Renal cortical epithelial cell (primary cell): ENCODE measurements at places on chromosomes 5 and 9.

GRCh38 chr5:54259090-54259489 lies 51.3 kb downstream of the ARL15 start:
- peak; percentile 15 for DNase-seq

GRCh38 chr5:174876-175465 lies 16.3 kb upstream of the LRRC14B start:
- no peak for DNase-seq

GRCh38 chr9:32292611-32293010 lies 91.8 kb upstream of the ACO1 start:
- DNase-seq, result no peak

DNA sequence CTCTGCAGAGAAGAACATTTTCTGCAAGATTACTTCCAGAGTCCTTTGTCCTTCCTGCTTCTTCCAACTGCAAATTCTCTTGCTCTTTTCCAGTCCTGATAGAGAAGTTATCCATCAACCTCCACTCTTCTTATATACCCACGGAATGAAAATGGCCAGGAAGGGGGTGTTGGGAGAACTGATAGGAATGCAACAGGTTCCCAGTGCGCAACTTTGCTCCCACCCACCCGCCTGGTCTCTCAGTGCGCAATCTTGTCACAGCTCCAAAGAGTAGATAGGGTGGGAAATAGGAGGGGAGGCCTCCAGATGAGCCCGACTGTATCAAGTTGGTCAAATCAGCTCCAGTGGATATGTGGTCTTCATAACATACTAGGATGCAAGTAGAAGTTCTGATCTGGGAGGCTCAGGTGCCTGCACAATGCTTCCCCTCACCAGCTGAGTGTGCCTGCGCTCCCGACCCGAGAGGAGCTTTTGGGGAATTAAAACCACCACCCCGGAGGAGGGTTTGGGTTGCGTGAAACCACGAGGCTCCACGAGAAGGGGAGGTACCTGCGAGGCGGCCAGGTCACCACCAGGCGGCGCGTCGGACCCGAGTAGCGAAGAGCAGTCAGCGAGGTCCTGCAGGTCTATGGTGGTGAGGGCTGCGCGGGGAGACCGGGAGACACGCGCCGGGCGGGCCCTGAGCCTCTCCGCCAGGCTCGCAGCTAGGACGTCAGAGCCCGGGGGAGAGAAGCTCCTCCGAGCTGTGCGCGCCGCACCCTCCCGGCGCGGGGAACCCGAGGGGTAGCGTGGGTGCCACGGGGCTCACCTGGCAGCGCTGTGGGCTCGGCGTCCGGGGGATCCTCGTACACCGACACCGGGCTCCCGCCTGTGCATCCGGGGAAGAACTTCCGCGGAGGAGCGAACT lies 835 bp downstream of the MCIDAS start:
- DNase-seq, result no peak

DNA sequence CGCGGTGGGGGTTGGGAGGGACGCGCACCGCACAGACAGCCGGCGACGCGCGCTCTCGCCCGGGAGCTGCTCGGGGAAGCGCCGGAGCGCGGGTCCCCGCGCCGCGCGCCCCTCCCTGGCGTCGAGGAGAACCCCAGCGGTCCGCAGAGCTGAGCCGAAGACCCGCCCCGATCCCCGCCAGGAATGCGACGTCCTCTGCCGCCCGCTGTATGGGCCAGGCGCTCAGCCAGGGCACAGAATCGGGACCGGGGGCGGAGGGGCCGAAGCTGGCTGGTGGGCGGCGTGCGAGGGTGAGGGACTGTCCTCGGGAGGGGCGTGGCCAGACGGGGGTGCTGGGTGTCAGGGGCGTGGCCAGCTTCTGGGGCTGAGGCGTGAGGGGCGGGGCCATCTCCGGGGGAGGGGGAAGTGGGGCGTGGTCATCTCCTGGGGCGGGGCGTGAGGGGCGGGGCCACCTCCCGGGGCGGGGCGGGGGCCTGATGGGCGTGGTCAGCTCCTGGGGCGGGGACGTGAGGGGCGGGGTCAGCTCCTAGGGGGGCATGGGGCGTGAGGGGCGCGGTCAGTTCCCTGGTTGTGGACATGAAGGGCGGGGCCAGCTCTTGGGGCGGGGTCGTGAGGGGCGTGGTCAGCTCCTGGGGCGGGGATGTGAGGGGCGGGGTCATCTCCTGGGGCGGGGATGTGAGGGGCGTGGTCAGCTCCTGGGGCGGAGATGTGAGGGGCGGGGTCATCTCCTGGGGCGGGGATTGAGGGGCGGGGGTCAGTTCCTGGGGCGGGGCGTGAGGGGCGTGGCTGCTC lies 965 bp downstream of the PTGDS start:
- DNase-seq, result no peak

- no peak for DNase-seq
These were observed 452.4 kb upstream of the WWC1 start for GRCh38 chr5:167839065-167839464.

DNA sequence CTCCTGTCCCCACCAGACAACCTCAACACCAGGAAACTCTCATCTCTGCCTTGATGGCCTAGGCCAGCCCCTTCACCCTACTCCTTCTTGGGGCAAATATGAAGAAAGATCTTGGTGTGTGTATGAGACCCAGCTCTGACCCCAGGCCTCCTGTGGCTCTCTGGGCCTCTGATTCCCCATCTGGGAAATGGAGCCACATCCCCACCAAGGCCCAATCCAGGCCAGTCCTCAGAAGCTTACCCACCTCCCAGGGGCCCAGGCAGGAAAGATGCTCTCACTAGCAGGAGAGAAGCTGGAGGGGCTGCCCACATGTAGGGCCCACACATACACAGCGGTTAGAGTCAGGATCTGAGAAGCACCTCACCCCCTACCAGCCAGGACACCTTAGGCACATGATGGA lies 38.9 kb downstream of the BICD2 start:
- DNase-seq, result no peak

DNA sequence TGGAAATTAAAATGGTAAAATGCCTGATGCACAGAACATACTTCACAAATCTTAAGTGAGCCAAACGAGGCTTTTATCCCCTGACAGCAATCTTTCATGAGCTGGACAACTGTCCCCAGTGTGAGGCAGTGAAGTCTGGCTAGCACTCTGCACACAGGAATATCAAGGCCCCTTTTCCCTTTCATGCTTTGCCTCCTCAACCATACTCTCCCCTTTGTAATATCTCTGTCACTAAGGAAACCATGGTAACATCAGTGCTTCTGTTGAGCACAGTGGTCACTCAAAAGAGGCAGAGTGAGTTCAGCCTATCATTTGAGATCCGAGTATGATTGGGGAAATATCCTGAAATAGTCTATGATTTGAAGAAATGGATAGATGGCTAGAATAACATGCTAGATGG lies 318.3 kb downstream of the ENC1 start:
- no peak for DNase-seq

DNA sequence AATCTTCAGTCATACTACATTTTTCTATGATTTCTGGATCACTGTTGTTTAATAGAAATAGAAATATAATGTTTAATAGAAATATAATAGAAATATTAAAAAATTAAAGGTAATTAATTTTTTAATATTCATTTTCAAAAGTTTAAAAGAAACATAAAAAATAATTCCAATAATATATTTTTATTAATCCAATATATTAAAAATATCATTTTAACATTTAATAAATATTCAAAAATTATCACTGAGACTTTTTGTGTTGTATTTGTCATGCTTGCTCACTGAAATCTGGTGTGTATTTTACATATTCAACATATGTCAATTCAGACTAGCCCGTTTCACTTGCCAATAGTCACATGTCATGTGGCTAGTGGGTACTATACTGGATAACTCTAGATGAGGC lies 80.6 kb upstream of the SLCO6A1 start:
- no peak for DNase-seq

GRCh38 chr9:91572044-91572443 lies 148.4 kb upstream of the NFIL3 start:
- DNase-seq, result no peak

DNA sequence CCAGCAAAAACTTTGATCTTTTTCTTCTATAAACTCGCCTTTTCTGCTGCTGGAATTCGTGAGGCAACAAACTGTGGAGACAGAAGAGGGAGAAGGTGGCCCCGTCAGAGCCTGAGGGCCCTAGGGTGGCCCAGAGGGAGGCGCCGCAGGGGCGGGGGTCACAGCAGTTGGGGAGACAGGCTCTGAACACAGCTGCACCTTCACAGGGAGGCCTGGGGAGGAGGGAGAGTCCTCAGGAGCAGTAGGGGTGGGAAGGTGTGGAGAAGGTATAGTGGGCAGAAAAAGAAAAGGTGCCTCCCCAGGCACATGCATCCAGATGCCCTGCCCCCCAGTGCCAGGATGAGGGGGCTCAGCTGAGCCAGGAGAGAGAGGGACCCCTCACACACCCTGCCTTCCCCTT lies 15.1 kb downstream of the PHF19 start:
- no peak for DNase-seq

GRCh38 chr9:118268046-118268445 lies 563.8 kb downstream of the TLR4 start:
- DNase-seq, result no peak

- DNase-seq, result no peak
These were observed 524.3 kb downstream of the RASEF start for GRCh38 chr9:82538634-82539033.

DNA sequence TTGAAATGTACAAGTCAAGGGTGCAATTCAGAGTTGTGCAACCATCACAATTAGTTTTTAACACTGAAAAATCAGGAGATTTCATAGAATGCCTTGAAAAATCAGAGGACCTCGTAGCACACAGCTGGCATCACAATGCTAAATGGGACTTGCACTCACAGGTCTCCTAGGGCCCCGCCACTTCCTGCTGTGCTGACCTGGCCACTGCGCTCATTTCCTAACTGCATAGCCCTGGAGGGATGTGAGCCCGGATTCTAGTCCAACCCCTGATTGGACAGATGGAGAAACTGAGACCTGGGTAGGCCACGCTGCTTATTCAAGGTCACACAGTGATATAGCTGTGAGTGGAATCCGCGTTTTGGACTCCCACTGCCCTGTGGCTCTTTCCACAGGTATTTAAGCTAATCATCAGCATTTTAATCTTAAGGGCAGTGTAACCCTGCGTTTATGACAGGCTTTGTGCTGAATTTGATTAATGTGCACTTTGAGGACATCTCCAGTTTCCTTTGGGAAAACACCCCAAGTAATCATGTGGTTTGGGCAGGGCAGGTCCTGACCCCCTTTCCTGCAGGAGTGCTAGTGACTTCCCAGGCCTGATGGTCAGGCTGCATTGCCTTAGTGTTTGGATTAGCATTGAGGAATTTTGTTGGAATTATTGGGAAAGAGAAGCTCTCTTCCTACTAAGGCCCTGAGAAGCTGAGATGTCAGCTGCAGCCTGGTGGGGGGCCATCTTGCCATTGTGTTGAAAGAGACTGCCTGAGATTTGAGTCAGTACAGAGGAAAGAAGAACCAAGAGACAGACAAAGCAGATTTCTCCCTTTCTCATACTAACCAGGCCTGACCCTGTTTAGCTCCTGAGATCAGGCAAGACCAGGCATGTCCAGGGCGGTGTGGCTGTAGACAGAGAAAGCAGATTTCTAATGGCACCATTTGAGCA lies 36.2 kb downstream of the STC2 start:
- peak; percentile 12 for DNase-seq

GRCh38 chr5:56985936-56986625 lies 34.2 kb upstream of the MIER3 start:
- DNase-seq, result peak; percentile 63

- DNase-seq, result no peak
These were observed 27.9 kb upstream of the FBXL7 start for GRCh38 chr5:15472116-15472515.

GRCh38 chr5:17497446-17497845 lies 585 bp upstream of the TAF11L2 start:
- no peak for DNase-seq

GRCh38 chr9:68955330-68955729 lies 58.6 kb downstream of the PRKACG start:
- no peak for DNase-seq

DNA sequence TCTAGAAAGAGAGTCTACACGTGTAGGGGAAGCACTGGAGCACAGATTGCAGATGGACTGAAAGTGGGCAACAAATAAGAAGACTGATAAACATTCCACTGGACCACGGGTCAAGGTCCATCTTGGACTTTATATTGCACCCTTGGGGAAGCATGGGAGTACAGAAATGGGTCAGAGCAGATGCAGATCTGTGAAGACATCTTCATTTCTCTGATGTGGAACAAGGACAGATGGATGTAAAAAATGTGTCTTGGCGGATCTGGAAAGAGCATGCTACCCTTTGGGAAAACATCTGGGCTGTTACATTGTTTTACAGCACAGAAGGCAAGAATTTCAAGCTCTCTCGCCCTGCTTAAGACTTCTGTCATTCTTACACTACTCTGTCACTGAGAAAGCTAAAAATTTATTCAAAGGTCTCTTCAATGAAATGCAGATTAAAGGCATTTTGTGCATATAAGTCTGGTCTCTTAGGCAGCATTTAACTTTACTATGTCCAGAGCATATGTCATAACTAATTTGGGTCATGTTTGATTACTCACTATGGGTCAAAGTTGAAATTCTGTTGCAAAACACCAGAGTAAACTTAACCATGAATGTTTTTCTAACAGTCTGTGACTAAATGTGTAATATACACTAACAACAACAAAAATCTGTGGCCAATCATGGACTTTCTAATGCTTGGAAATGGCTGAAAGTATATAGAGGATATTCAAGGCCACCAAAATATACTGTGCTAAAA lies 756.4 kb upstream of the DMAC1 start:
- peak; percentile 55 for DNase-seq

DNA sequence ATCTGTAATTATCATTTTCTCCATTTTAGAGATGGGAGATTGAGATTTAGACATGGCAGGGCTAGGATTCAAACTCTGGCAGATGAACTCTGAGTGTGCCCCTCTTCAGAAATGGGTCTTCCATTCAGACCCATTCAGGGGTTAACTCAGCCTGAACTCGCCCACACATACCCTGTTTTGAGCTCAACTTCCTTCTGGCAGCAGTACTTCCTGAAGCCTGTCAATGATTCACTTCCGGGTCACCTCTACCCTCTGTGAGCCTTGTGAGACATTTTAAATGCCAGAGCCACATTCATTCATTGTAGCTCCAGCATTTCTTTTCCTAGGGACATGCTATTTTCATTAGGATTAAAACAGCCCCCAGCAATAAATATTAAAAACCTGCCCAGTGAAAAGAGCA lies 209.3 kb upstream of the SLC24A2 start:
- peak; percentile 83 for DNase-seq
